ENCODE measurements at places on chromosomes 1 and 21. TPM values are rescaled to one million over a fixed set of nuclear protein-coding genes. Genes with fewer than 3 reads are reported as not detected.

Gene AVPR1B
- total RNA-seq = not detected

Gene CYP4Z1
- not detected for total RNA-seq

GRCh38 chr1:109263234-109263596, 13.9 kb downstream of the CELSR2 start:
- H3K36me3 ChIP-seq = no peaks in the 10 kb centered on the region
- H3K4me3 ChIP-seq = no peak overlapping the region
- H3K4me1 ChIP-seq = no peaks in the 10 kb centered on the region
- no peak for DNase-seq
- H3K27me3 ChIP-seq = no peaks in the 10 kb centered on the region

- H3K36me3 ChIP-seq = no peaks in the 10 kb centered on the region
- no peak for DNase-seq
These were observed 1355.7 kb downstream of the BRINP3 start for GRCh38 chr1:189121941-189122340.

Gene TRIM67
- total RNA-seq = 0.17 TPM

GRCh38 chr1:231827337-231828105, 200.9 kb downstream of the DISC1 start:
- peak; percentile 53 for DNase-seq
- H3K4me1 ChIP-seq = peaks cover 9% of the 10 kb centered on the region
- H3K36me3 ChIP-seq = no peaks in the 10 kb centered on the region
- H3K27ac ChIP-seq = peak overlapping the region; percentile 76
- no peak overlapping the region for H3K4me3 ChIP-seq

DNA sequence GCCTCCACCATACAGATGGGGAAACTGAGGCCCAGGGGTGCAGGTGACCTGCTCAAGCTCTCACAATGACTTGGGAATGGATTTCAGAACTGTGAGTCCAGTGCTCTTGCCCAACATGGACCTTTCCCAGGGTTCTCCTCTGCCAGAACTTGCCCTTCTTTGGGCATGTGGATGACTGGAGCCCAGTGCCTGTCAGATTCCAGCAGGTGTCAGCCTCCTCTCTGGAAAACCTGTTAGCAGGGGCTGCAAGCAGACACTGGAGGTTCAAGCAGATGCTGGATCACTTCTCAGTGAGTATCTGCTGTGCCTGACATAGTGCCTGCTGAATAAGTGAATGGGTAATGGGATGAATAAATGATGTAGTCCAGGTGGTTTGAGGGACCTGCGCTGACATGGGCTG, 314.2 kb upstream of the POU3F1 start:
- no peak for DNase-seq
- H3K4me3 ChIP-seq = no peak overlapping the region
- no peak overlapping the region for H3K27ac ChIP-seq
- H3K27me3 ChIP-seq = no peaks in the 10 kb centered on the region
- H3K4me1 ChIP-seq = no peaks in the 10 kb centered on the region

Gene LCE1B
- total RNA-seq = not detected

DNA sequence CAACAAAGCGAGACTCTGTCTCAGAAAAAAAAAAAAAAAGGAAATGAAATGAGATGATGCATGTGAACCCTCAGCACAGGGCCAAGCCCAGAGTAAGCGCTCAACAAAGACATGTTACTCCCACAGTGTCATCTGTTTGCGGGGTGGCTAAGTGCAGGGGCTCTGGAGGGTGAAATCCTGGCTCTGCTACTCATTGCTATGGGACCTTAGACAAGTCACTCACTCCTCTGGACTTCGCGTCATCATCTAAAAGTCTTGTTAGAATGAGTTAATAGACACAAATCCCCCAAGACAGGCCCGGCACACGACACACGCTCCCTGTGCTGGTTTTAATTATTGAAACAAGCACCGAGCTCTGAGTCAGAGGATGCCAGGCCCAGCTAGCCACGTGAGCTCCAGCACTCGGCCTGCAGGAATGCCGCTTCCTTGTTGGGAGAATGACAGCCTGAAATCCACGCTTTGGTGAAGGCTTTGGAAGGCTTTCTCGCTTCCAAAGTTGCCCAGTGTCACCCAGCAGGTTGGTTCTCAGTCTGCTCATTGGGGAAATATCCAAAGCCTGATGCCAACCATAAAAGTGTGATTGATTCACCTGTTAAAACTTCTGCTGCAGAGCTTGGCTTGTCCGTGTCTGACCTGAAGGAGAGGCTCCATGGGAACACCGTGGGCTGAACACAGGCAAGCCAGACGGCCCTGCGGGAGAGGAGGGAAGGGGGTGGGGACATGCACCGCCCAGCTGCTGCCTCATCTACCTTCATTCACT, 36.7 kb upstream of the TARDBP start:
- no peaks in the 10 kb centered on the region for H3K36me3 ChIP-seq
- peaks cover 4% of the 10 kb centered on the region for H3K4me1 ChIP-seq
- H3K27me3 ChIP-seq = no peaks in the 10 kb centered on the region
- no peak overlapping the region for H3K4me3 ChIP-seq
- peak overlapping the region; percentile 28 for H3K27ac ChIP-seq

- H3K27me3 ChIP-seq = no peaks in the 10 kb centered on the region
- no peak overlapping the region for H3K27ac ChIP-seq
- no peaks in the 10 kb centered on the region for H3K36me3 ChIP-seq
These were observed 365.6 kb upstream of the ADGRL2 start for GRCh38 chr1:81435175-81435574.

- no peak overlapping the region for H3K27ac ChIP-seq
- no peaks in the 10 kb centered on the region for H3K27me3 ChIP-seq
- no peak overlapping the region for H3K4me3 ChIP-seq
- H3K36me3 ChIP-seq = peaks cover 3% of the 10 kb centered on the region
- H3K4me1 ChIP-seq = peaks cover 14% of the 10 kb centered on the region
- DNase-seq = no peak
These were observed 40.5 kb downstream of the TRIT1 start for GRCh38 chr1:39842836-39843235.

GRCh38 chr21:35911412-35912191, 148.7 kb downstream of the SETD4 start:
- no peak overlapping the region for H3K27ac ChIP-seq
- H3K4me3 ChIP-seq = no peak overlapping the region
- no peaks in the 10 kb centered on the region for H3K36me3 ChIP-seq
- no peaks in the 10 kb centered on the region for H3K27me3 ChIP-seq
- no peaks in the 10 kb centered on the region for H3K4me1 ChIP-seq

Gene HCN3
- total RNA-seq = 1.0 TPM

DNA sequence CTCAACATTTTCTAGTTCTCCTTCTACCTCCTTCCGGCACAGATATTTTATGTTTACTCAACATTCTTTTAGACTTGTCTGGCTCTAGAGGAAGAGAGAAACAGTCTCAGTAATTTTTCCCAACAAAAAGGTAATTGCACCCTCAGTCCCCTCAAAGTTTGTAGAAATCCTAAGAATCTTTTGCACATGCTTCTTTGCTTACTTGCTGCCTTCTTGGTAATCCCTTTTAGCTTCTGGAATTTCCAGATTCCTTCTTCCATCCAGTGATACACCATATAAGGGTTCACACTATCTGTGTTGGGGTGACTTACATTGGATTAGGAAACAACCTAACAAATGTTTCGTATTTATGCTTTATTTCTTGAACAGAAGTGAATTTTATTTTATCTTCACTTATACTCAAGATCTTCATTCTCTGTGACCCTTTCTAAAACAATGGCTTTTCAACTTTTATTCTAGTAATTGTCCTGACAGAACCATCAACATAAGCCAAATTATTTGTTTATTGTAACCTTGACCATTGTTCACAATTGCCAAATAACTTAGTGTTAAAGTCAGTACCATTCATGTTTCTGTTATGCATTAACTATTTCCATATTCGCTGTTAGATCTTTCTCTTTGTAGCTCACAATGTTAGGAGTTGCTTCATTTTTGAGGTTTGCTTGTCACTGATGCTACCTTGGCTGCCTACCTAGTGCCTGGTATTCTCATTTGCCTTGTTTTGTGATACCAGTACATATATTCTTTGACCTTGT, 238.1 kb downstream of the HMCN1 start:
- no peaks in the 10 kb centered on the region for H3K27me3 ChIP-seq
- H3K4me3 ChIP-seq = no peak overlapping the region
- H3K27ac ChIP-seq = no peak overlapping the region
- peaks cover 6% of the 10 kb centered on the region for H3K4me1 ChIP-seq

DNA sequence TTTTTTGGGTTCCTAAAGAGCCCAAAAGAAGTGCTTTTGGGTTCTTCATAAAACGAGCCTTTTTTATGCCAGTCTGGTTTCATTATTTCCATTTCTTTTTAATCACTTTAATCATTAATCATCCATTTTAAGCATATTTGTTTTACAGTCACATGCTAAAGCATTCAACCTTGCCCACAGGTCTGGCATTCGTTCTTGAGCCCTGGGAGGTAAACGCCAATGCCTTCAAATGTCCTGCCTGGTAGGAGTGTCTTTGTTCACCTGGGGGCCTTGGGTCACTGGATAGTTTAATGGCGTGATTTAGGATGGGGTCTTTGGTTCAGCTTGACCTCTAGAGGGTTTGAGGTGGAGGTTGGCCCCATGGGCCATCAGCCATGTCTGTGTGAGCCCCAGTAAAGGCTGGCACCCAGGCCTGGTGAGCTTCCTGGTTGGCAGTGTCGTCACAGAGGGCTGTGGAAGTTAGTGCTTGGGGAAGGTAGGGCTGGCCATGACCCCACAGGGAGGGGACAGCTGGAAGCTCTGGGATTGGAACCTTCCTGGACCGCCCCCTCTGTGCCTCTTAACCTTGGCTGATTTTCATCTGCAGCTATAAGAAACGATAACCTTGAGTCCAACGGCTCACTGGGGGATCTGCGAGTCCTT, 20.2 kb downstream of the C1orf174 start:
- no peak overlapping the region for H3K4me3 ChIP-seq
- no peaks in the 10 kb centered on the region for H3K27me3 ChIP-seq
- no peak for DNase-seq
- H3K4me1 ChIP-seq = no peaks in the 10 kb centered on the region
- H3K27ac ChIP-seq = no peak overlapping the region

All from fibroblast of lung (primary cell).